ENCODE measurements at places on chromosomes 7 and 10.

- H3K36me3 ChIP-seq, result no peaks in the 10 kb centered on the region
- no peak overlapping the region for H3K4me3 ChIP-seq
- no peak overlapping the region for H3K27ac ChIP-seq
- no peak for DNase-seq
- H3K4me1 ChIP-seq, result peaks cover 2% of the 10 kb centered on the region
These were observed 106.3 kb downstream of the C10orf105 start for GRCh38 chr10:71613261-71613777.

GRCh38 chr10:122571892-122572291 is 11.3 kb downstream of the DMBT1 start:
- H3K27me3 ChIP-seq, result no peaks in the 10 kb centered on the region
- no peak overlapping the region for H3K27ac ChIP-seq
- H3K36me3 ChIP-seq, result no peaks in the 10 kb centered on the region
- no peak for DNase-seq
- H3K4me1 ChIP-seq, result no peaks in the 10 kb centered on the region

- no peak overlapping the region for H3K27ac ChIP-seq
- no peaks in the 10 kb centered on the region for H3K4me1 ChIP-seq
- no peak overlapping the region for H3K4me3 ChIP-seq
- DNase-seq, result no peak
These were observed 134.3 kb downstream of the ACTR3B start for GRCh38 chr7:152893801-152894294.

DNA sequence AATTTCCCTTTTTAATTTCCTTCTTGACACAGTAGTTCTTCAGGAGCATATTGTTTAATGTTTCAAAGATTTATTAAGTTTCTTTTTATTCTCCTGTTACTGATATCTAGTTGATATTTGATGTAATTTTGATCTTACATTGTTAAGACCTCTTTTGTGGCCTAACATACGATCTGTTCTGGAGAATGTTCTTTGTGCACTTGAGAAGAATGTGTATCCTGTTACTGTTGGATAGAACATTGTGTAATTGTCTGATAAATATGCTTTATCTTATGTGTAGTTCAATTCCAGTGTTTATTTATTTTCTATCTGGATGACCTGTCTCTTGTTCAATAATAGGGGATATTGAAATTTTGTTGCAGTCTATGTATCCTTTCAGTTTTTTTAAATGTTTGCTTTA is 106.7 kb downstream of the ITGB1 start:
- no peaks in the 10 kb centered on the region for H3K36me3 ChIP-seq
- no peak overlapping the region for H3K27ac ChIP-seq
- H3K27me3 ChIP-seq, result no peaks in the 10 kb centered on the region
- no peak overlapping the region for H3K4me3 ChIP-seq
- H3K4me1 ChIP-seq, result no peaks in the 10 kb centered on the region

- H3K27ac ChIP-seq, result no peak overlapping the region
- H3K36me3 ChIP-seq, result no peaks in the 10 kb centered on the region
- H3K27me3 ChIP-seq, result no peaks in the 10 kb centered on the region
- DNase-seq, result no peak
These were observed 54.1 kb downstream of the JAZF1 start for GRCh38 chr7:28126410-28127041.

GRCh38 chr10:84478151-84478550 is 149.8 kb downstream of the CCSER2 start:
- H3K27ac ChIP-seq, result no peak overlapping the region
- H3K36me3 ChIP-seq, result peaks cover 28% of the 10 kb centered on the region
- no peak for DNase-seq
- peaks cover 8% of the 10 kb centered on the region for H3K4me1 ChIP-seq

DNA sequence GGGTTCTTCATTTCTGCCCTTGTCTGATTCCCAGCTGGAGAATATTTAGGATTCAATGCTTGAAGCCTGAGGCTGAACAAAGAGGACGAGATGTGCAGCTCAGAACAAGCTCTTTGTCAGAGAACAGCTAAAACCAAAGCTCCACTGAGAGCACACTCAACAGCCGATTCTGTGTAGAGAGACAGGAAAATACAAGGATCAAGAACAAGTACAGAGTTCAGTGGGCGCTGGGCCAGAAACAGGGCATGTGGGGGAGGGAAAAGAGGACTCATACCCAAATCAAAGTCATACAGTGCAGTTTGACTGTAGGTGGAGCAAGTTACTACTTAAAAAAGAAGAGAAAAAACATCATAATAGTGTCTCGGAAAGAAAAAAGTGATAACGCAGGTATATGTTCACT is at the start of gene AGMO:
Gene AGMO (minus strand): TSS at position 181 of the 400 bp plus-strand sequence.
- no peaks in the 10 kb centered on the region for H3K27me3 ChIP-seq
- H3K4me1 ChIP-seq, result no peaks in the 10 kb centered on the region
- DNase-seq, result no peak
- no peaks in the 10 kb centered on the region for H3K36me3 ChIP-seq
- H3K4me3 ChIP-seq, result no peak within 1 kb of the TSS

DNA sequence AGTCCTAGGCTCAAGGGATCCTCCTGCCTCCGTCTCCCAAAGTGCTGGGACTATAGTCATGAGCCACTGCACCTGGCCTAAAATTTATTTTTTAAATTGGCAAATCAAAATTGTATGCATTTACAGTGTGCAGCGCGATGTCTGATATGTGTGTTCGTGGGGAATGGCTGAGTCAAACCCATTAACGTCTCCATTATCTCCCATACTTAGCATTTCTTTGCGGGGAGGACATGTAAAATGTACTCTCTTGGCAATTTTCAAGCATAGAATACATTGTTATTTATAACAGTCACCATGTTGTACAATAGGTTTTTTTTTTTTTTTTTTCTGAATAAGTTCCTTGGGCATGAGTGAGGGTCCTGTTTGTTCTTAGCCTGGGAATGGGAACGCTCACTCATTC is 3.8 kb downstream of the TMEM184A start:
- no peaks in the 10 kb centered on the region for H3K4me1 ChIP-seq
- H3K36me3 ChIP-seq, result no peaks in the 10 kb centered on the region
- H3K27ac ChIP-seq, result no peak overlapping the region
- DNase-seq, result no peak
- no peak overlapping the region for H3K4me3 ChIP-seq

DNA sequence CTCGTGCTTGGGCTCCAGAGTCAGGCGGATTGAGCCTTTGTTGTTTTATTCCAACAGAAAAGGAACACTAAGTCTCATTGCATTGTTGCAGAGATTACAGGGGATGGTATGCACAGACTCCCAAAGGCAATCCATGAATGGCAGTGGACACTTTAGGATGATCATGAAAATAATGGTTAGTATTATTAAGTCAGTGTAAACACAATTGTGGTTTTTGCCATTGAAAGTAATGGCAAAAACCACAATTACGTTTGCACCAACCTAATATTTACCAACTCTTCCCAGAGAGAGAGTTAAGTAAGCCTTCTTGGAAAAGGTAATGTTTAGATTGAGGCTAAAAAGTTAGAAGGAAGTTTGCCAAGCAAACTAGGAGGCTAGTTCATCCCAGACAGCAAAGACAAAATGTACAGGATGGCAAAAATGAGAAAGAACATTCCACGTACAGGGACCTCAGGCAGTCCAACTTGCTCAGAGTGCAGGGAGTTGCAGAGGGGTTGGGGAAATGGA is 72.9 kb upstream of the AMPH start:
- no peak overlapping the region for H3K27ac ChIP-seq
- no peak overlapping the region for H3K4me3 ChIP-seq
- peaks cover 2% of the 10 kb centered on the region for H3K27me3 ChIP-seq
- peaks cover 1% of the 10 kb centered on the region for H3K4me1 ChIP-seq
- no peak for DNase-seq
- H3K36me3 ChIP-seq, result no peaks in the 10 kb centered on the region

- no peak for DNase-seq
- no peak overlapping the region for H3K27ac ChIP-seq
- peaks cover 12% of the 10 kb centered on the region for H3K27me3 ChIP-seq
- peaks cover 8% of the 10 kb centered on the region for H3K4me1 ChIP-seq
- no peak overlapping the region for H3K4me3 ChIP-seq
These were observed 9.7 kb upstream of the PLAU start for GRCh38 chr10:73901261-73901660.

DNA sequence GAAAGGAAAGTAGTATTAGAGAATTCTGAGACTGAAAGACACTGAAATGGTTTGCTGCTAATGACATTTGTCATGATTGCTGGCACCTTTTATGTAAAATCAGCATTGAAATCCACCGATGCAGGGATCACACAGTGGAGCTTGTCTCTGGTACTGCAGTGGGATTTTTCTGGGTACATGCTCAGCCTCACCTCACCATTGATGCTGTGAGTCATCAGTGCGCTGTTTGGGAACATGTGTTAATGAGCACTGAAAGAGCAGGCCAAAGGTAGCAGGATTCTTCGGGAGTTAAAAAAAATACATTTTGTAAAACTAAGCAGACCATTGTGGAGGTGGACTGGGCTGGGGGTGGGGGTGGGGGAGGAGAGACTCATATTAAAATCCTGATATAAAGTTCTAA is 174.9 kb downstream of the CREB5 start:
- H3K4me3 ChIP-seq, result no peak overlapping the region
- H3K4me1 ChIP-seq, result peaks cover 10% of the 10 kb centered on the region

- no peak overlapping the region for H3K4me3 ChIP-seq
- H3K27ac ChIP-seq, result no peak overlapping the region
- DNase-seq, result no peak
- H3K36me3 ChIP-seq, result no peaks in the 10 kb centered on the region
- no peaks in the 10 kb centered on the region for H3K4me1 ChIP-seq
These were observed 303.5 kb upstream of the BMPER start for GRCh38 chr7:33601884-33602283.

- H3K27ac ChIP-seq, result no peak overlapping the region
- H3K4me3 ChIP-seq, result no peak overlapping the region
- H3K27me3 ChIP-seq, result no peaks in the 10 kb centered on the region
- H3K36me3 ChIP-seq, result no peaks in the 10 kb centered on the region
These were observed 13.0 kb downstream of the GALNT17 start for GRCh38 chr7:71144963-71145362.

- no peaks in the 10 kb centered on the region for H3K27me3 ChIP-seq
- no peaks in the 10 kb centered on the region for H3K36me3 ChIP-seq
- no peak overlapping the region for H3K4me3 ChIP-seq
- DNase-seq, result no peak
- no peak overlapping the region for H3K27ac ChIP-seq
These were observed 606.6 kb upstream of the LRRN3 start for GRCh38 chr7:110484356-110484755.

GRCh38 chr10:113108948-113109347 is 158.9 kb downstream of the TCF7L2 start:
- H3K27me3 ChIP-seq, result peaks cover 8% of the 10 kb centered on the region
- H3K36me3 ChIP-seq, result no peaks in the 10 kb centered on the region
- DNase-seq, result no peak
- H3K4me3 ChIP-seq, result no peak overlapping the region
- H3K4me1 ChIP-seq, result no peaks in the 10 kb centered on the region

GRCh38 chr10:101484175-101484745 is 103.8 kb downstream of the POLL start:
- H3K4me3 ChIP-seq, result no peak overlapping the region
- no peak for DNase-seq
- peaks cover 6% of the 10 kb centered on the region for H3K27me3 ChIP-seq
- H3K4me1 ChIP-seq, result no peaks in the 10 kb centered on the region

DNA sequence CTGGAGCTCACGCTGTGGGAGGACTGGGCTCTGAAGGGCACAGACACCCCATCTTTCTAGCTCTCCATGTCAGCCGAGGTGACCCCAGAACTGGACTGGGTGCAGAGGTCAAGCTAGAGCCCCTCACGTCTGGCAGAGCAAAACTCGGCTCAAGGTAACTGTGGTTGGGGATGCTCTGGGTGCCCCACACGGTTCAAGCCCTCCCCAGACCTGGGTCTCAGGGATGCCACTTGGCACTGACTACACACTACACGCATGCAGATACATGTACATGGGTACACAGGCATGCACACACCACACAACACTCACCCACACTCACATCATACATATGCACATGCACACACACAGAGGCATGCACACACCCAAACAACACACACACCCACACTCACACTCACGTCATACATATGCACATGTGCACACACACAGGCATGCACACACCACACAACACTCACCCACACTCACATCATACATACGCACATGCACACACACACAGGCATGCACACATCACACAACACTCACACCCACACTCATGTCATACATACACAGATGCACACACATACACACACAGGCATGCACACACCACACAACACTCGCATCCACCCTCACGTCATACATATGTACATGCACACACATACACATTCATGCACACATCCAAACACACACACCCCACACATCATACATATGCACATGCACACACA is 219.3 kb downstream of the DNAJB6 start:
- H3K27me3 ChIP-seq, result no peaks in the 10 kb centered on the region
- H3K36me3 ChIP-seq, result no peaks in the 10 kb centered on the region
- no peaks in the 10 kb centered on the region for H3K4me1 ChIP-seq
- H3K4me3 ChIP-seq, result no peak overlapping the region
- no peak for DNase-seq

DNA sequence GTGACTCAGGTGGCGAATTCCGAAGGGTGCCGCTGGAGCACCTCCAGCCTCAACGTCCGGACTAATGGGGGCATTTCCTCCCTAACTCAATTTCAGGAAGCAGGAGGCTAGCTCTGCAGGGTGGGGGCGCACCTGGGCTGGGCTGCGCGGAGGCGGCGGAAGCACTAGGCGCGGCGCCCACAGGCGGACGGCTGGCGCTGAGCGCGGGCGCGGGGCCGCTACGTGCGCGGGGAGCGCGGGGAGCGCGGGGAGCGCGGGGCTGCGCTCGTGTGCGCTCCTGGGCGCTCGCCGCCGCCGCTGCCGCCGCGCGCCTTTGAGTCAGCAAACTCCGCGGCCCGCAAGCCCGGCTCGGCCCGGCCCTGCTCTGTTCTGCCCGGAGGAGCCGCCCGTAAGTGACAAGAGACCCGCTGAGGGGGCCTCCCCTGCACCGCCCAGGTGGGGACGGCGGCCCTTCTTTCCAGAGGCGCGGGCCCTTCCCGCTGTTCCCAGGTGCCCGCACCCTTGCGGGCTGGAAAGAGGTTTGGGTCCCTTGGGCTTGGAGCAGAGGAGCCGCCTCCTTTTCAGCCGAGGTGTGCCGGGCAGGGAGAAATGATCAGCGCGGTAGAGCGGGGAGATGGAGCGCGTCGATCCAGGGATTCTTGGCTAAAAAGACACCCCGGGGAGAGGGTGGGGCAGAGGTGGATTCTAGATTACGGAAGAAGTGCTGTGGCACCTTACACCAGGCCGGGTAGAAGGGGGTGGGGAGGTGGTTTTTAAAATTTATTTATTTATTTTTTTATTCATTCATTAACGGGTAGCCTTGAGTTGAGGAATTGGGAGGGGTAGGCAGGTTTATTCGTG is at the start of gene SNX10:
Gene SNX10 (plus strand): TSS at position 164 of the 840 bp plus-strand sequence. CDS start 54,581 bp downstream, outside the sequence.
- peaks cover 31% of the 10 kb centered on the region for H3K36me3 ChIP-seq
- H3K27me3 ChIP-seq, result no peaks in the 10 kb centered on the region
- DNase-seq, result peak; percentile 69
- H3K4me3 ChIP-seq, result peak within 1 kb of the TSS; percentile 96

DNA sequence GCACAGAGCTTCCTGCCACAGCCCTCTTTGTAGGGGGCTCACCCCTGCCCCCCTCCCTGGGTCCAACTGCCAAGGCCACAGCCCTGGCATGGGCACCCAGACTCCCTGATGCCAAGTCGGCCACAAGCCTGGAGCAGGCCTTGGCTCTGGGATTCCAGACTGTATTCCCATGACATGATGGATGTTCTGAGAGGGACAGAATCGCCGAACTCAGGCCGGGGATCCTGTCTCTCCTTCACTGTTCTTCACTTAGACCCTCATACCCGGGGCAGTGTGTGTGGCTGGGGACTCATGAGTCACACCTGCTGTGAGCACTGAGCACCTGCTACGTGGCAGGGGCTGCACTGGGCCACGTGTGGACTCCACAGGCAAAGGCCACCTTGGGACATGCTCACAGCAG is 7.9 kb downstream of the CALML5 start:
- H3K4me1 ChIP-seq, result peaks cover 2% of the 10 kb centered on the region
- H3K27me3 ChIP-seq, result no peaks in the 10 kb centered on the region
- no peak overlapping the region for H3K4me3 ChIP-seq
- H3K36me3 ChIP-seq, result no peaks in the 10 kb centered on the region

- H3K27ac ChIP-seq, result no peak overlapping the region
- no peaks in the 10 kb centered on the region for H3K4me1 ChIP-seq
- no peak overlapping the region for H3K4me3 ChIP-seq
- H3K27me3 ChIP-seq, result peaks cover 2% of the 10 kb centered on the region
- DNase-seq, result no peak
These were observed 126.0 kb downstream of the STRA8 start for GRCh38 chr7:135359615-135360014.
